ENCODE measurements at places on chromosomes 1 and 21. TPM values are rescaled to one million over a fixed set of nuclear protein-coding genes. Genes with fewer than 3 reads are reported as not detected.

The FCMR gene
- 3.2 TPM for total RNA-seq

DNA sequence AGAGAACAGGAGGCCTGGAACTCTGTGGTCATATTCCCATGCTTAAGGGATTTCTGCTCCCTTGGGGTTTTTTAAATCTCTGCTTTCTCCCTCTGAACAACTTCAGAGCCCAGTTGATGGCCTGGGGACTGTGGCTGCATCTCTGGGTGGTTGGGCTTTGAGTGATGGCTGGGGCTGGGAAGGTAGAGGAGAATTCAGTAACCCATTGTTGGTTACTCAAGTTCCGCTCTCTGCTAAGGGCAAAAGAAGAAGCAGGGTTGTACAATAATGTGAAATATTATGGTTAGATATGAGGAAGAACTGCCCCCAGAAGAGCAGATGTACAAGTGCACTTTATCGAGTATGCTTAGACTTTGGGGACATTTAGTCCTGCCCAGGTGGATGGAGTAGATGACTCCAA lies 72.1 kb upstream of the CNTN2 start:
- DNase-seq: no peak
- H3K4me1 ChIP-seq: no peaks in the 10 kb centered on the region
- no peak overlapping the region for H3K27ac ChIP-seq
- no peak overlapping the region for H3K4me3 ChIP-seq
- no peaks in the 10 kb centered on the region for H3K27me3 ChIP-seq

DNA sequence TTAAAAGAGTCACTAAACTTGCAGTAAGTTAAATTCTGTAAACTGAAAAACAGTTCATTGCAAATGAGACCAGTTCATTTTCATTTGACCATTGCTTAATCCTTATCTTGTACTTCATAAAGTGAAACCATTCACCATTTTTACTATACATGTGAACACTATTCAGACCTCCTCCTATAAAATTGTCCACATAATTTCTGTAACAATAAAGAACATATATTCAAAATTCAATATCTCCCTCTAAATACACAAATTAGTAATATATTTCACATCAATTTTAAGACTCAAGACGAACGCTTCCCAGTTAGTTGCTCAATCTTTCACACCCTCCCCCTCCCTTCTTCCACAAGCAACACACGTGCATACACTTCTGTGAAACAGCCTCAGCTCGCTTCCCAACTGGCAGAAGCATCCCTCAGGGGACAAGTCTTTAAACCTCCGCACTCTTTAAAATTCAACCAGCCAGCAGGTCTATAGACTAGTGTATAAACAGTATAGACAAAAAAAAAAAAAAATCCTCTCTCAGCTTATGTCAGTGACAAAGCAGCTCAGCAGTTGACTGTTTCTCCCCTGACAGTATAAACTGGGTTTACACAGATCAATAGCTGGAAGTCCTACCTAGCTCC lies 99.6 kb downstream of the DENND1B start:
- peak overlapping the region; percentile 49 for H3K4me3 ChIP-seq
- no peaks in the 10 kb centered on the region for H3K4me1 ChIP-seq
- DNase-seq: no peak
- no peaks in the 10 kb centered on the region for H3K36me3 ChIP-seq

GRCh38 chr1:244758708-244759107 lies 76.8 kb upstream of the COX20 start:
- H3K36me3 ChIP-seq: no peaks in the 10 kb centered on the region
- H3K27me3 ChIP-seq: no peaks in the 10 kb centered on the region
- no peak for DNase-seq
- no peak overlapping the region for H3K4me3 ChIP-seq
- no peaks in the 10 kb centered on the region for H3K4me1 ChIP-seq

- no peak overlapping the region for H3K27ac ChIP-seq
- H3K4me1 ChIP-seq: no peaks in the 10 kb centered on the region
- no peaks in the 10 kb centered on the region for H3K27me3 ChIP-seq
- no peaks in the 10 kb centered on the region for H3K36me3 ChIP-seq
- no peak overlapping the region for H3K4me3 ChIP-seq
Measured at GRCh38 chr1:218357211-218357892, 12.2 kb downstream of the TGFB2 start.

The PADI2 gene
- 1.4 TPM for total RNA-seq
